Renal cortex interstitium (tissue), 15 donors: ENCODE measurements at places on chromosomes 7 and 10.

GRCh38 chr10:2925631-2926030, 141.7 kb upstream of the PFKP start:
- DNase-seq = no peak

DNA sequence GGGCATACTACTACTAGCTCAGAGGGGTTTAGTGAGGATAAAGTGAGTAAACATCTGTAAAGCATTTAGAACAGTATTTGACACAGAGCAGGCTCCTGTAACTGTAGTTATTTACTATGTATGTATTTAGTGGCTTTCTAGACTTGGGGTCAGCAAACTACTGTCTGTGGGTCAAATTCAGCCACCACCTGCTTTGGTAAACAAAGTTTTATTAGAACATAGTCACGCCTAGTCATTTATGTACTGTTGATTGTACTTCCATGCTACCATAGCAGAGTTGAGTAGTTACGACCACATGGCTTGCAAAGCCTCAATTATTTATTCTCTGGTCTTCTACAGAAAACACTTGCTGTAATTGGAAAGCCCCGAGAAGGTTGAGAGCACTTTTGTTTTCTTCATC, 248.5 kb upstream of the PLPP4 start:
- DNase-seq = no peak

DNA sequence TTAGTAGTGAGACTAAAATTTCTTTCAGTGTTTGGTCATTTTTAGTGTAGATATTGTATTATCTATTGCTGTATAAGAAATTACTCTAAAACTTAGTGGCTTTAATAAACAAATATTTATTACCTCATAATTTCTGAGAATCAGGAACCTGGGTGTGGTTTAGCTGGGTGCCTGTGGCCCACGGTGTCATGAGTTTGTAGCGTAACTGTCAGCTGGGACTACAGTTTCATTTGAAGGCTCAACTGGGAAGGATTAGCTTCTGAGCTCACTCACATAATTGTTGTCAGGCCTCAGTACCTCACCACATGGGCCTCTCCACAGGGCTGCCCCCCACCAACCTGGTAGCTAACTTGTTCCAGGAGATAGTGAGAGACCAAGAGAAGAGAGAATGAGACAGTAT, 98.5 kb downstream of the SRI start:
- no peak for DNase-seq

GRCh38 chr7:44472843-44473242, 17.6 kb downstream of the NUDCD3 start:
- DNase-seq = no peak
